ENCODE measurements at places on chromosomes 5 and 9. TPM values are rescaled to one million over a fixed set of nuclear protein-coding genes. Genes with fewer than 3 reads are reported as not detected.

Gene SPTAN1
- 348 TPM for total RNA-seq

Gene HTR1A
- total RNA-seq, result 0.78 TPM

Gene KCNV2
- total RNA-seq, result not detected

Gene PPP6C
- 33.9 TPM for total RNA-seq

Gene SMIM27
- total RNA-seq, result 4.1 TPM

DNA sequence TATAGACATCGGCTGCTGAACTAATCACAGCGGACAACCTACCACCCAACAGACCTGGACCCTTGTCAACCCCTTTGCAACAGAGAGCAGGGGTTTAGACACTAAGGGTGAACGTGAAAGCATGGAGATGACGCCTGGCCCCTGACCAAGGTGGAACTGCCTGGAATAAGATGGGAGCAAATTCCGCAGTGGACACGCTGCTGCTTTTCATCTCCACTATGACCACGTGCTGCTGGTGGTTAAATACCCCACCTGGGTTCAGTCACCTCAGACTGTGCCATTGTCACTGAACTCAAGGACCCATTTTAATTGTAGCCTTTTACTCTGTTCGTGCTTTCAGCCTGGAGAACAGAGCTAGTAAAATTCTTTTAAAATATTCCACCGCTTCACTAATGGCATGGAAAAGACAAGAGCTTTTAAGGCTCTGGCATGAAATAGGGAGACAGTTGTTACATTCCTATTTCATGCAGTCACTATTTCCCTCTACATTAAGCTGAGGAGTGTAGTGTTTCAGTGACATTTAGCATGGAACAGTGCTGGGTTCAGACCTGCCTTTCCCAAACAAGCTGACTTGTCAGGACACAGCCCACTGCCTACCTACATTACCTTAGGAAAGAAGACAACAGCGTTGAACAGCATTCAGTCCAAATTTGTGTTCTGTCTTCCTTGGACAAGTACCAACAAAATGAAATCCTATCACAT is 96.8 kb downstream of the ANKRD18B start:
- no peak for DNase-seq

DNA sequence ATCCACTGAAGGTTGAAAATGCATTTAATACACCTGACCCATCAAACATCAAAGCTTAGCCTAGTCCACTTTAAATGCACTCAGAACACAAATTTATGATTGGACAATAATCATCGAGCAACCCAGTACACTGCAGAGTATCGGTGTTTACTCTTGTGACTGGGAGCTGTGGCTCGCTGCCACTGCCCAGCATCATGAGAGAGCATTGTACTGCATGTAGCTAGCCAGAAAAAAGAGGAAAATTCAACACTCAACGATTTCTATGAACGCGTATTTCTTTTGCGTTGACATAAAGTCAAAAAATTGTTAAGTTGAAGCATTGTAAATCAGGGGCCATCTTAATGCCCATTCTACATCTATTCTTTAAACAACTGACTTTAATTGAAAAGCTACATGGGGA is 95.1 kb upstream of the CD180 start:
- DNase-seq, result no peak

GRCh38 chr5:153719324-153719723 is 228.9 kb downstream of the GRIA1 start:
- no peak for DNase-seq

GRCh38 chr5:160672521-160672920 is 179.5 kb downstream of the ATP10B start:
- DNase-seq, result no peak

GRCh38 chr5:14937254-14937653 is 65.7 kb upstream of the ANKH start:
- DNase-seq, result no peak

Measured in thoracic aorta (tissue), 2 donors.